SJCRH30 (cell line): ENCODE measurements at places on chromosomes 3 and 15.

- DNase-seq, result no peak
Measured at GRCh38 chr3:21229426-21230135, 521.4 kb downstream of the ZNF385D start.

DNA sequence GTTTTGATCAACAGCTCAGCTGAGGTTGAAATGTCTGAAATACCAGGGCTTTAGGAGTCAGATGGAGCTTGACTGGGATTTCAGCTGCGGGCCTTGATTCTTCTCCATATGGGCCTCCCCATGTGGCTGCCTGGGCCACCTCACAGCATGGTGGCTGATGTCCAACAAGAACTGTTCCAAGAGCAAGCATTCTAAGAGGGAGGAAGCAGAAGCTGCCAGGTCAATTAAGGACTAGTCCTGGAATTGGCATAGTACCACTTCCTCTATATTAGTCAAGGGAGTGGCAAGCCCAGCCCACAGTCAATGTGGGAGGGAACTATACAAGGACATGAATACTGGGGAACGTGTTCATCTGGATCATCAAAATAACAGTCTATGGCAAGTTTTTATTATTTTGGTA lies 181.7 kb upstream of the ANKRD28 start:
- DNase-seq, result no peak

GRCh38 chr3:178845420-178846118 lies 226.0 kb downstream of the ZMAT3 start:
- DNase-seq, result no peak

DNA sequence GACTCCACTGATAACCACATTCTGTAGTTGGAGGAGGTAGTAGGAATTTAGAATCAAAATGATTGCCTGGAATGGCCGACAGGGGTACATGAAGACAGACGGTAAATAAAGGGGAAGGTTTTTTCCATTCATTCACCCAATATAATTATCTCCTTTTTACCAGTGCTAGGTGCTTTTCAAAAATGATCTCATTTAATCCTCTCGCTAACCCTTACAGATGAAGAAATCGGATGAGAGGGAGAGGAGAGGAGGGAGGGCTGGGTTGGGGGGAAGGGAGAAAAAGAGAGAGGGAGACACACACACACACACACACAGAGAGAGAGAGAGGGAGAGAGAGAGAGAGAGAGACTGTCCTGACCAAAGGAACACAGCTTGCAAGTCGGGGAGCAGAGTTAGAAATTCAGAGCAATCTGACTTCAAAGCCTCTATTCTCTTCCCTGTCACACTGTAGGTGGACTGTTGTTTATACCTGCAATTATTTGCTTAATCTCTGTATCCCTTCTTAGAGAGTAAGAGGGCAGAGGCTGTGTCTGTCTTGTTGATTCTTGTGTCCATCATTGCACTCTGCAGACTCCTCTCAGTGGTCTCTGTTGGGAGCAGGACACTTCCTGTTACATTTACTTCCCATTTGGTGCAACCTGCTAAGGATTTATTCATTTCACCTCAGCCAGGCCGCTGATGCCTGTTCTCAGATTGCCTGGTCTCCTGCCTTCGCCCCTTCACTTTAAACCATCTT lies 18.7 kb upstream of the PAQR9 start:
- DNase-seq, result no peak

DNA sequence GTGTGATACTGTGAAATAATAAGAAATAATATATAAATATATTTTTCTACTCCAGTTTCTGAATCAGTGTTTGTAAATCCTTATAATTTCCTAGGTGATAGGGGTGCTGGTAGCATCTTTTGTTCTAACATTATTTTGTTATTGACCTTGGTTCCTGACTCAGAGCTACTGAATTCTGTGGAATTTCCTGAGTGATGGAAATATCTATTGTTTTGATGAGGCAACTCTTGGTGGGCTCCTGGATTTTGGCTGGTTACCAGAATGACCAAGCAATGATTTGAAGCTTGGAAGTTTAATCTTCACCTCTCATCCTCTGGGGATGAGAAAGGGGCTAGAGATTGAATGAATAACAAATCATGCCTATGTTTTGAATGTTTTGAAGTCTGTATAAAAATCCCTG lies 377.3 kb downstream of the LPP start:
- DNase-seq, result no peak

- DNase-seq, result no peak
Measured at GRCh38 chr3:150588027-150588830, 14.9 kb upstream of the SELENOT start.

DNA sequence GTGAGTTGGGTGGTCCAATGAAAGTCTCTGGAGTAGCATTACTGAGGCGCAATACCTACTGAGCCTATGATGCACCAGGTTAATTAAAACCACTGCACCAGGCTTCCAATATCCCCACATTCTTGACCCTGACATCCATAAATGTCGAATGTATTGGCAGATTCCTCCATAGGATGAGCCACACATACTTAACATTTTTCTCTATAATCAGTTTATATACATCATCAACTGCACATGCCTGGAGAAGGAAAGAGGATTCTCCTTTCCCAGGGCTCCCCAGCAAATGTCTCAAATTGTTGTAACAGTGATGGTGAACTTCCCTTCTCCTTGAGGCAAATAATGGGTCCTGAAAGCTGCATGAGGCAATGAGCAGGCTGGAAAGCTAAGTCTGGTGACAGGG lies 82.3 kb upstream of the LPP start:
- DNase-seq, result no peak

- no peak for DNase-seq
Measured at GRCh38 chr3:86830566-86830965, 160.4 kb downstream of the VGLL3 start.

DNA sequence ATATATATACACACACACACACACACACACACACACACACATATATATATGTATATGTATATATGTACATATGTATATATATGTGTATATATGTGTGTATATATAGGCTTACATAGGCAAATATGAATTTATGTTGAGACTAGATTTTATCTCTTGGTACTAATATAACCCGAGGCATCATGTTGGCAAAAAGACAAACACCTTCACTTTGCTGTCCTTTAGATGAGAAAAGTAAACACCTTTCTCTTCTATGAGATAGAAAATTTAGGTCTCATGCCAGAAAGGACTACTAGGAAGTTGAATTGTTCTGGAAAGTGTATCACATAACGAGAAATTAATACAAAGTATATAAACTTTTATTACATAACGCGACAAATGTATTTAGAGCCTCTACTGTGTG lies 19.6 kb upstream of the LEO1 start:
- DNase-seq, result no peak

DNA sequence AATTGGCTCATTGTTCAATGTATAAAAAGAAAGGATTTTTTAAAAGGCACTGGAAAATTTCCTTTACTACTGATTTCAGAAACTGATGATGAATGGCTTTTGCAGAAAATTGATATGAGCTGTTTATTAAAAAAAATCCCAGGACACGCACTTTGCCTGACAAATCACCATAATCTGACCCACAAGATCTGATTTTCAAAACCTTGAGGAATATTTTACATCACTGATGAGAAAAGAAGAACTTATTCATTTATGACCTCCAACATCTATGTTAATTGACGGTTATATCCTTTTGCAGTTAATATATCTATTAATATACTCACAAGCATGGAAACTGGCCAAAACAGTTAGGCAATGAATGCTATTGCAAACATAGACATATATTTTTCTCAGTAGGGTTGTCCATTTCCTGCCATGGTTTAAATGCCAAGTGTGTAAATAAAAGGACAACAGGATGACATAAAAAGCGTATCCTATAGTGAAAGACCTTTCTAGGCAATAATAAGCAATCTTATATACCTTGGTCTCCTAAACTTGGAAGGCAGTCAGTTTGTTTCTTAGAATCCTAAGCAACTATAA lies 109.7 kb upstream of the SLC7A14 start:
- no peak for DNase-seq
